ENCODE measurements at places on chromosomes 7 and 10.

- DNase-seq, result peak; percentile 40
Observed at GRCh38 chr10:96906864-96907263, 74.8 kb downstream of the LCOR start.

DNA sequence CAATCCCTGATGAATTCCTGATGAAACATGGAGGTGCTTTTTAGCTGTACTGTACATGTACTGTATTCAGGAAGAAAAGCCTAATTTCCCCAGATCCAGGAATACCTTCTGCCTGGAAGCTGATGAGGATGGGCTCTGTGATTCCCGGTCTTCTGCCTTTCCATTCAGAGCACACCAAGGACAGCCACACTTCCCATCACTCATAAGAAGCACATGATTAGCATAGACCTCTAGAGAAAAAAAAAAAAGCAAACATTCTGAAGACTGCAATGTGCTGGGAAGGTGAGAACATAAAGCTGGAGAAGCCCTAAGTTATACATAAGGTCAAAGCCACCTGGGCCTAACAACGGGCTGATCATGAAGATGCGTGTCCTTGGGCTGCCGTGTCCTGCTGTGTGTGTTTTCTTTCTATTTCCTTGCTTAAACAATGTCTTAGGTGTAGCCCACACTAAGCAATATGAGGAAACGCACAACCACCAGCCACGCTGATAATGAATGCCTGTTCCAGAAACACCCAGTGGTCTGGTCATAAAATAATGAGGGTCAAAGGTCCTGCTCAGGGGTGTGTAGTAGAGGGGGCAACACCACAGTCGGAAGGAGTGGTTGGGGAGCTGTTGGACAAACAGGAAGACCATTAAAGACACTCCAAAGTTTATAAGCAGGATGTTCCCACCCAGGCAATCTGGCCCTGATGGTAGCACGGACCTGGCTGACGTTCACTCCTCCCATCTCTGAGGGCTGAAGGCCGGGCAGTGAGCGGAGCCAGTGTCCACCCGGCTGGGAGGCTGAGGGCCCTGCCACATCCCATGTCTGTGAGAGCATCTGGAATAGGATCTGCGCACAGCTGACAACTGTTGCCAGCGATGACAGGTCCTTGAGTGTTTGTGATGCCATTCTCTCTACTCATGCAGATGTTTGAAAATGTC lies 7.9 kb downstream of the PKD1L1 start:
- DNase-seq, result no peak

GRCh38 chr7:52197221-52197620 lies 838.2 kb upstream of the POM121L12 start:
- no peak for DNase-seq

- DNase-seq, result no peak
Observed at GRCh38 chr7:129643550-129644170, 32.1 kb downstream of the NRF1 start.

- DNase-seq, result peak; percentile 31
Observed at GRCh38 chr10:68560186-68560942, at the start of gene TET1. TET1 (plus strand) TSS chr10:68560337; CDS start chr10:68572339, 12,002 bp downstream.

- DNase-seq, result no peak
Observed at GRCh38 chr7:94630855-94631254, 25.1 kb downstream of the SGCE start.

Data from GM10248 (cell line).